ENCODE measurements at places on chromosomes 16 and 17.

DNA sequence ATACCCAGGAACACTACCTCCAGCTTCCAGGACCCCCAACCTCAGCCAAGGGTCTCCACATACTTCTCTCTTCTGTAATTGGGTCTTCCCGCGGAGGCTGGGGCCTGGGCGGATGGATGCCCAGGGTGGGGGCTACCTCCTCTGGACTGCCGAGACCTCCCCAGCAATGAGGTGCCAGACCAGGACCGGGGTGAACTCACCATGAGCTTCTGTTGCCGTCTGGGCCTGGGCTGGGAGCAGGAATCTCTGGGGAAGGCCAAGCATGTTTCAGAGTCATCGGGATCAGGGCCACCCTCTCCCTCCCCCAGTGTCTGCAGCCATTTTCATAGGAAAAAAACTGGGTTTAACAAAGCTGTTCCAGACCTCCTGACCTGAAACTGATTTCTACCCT lies 10.3 kb upstream of the BAHCC1 start:
- DNase-seq: no peak

GRCh38 chr16:86508028-86508946 lies 2.0 kb upstream of the FOXF1 start:
- no peak for DNase-seq

- DNase-seq: no peak
Observed at GRCh38 chr17:40266882-40267281, 20.8 kb upstream of the CDC6 start.

DNA sequence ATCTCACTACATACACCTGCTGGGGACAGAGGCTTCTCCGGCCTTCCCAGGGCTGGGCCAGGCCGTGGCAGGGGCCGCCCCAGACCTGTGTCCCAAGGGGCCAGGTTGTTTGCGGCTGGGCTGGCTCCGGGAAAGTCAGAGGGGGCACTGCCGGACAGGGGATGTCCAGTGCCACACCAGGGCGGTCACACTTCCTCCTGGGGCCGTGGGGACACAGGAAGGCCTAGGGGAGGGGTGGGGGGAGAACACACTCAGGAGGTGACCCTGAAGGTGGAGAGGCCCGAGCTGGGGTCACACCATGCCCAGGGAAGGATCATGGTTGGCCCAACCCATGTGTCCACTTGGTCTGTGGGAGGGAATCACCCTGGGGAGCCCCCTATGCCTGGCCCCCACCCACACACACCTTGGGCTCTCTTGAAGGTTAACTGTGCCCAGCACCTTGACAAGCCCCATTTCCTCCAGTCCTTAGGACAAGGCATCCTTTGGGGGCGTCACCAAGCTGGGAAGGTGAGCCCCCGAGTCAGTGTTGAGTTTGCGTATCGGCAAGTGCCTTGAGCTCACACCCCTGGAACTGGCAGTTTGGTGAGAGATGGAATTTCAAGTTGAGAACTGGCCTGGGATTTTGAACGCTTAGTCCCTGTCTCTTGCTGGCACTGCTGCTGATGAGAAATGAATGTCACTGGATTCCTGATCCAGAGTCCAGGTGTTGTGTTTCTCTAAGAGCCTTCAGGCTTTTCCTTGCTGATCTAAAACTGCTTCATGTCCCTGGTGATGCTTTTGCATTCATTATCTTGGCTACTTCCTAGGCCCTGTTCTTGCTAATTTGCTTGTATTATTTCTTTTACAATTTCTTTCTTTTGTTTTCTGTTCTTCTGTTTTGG lies 7.7 kb upstream of the ACTG1 start:
- no peak for DNase-seq

- no peak for DNase-seq
Observed at GRCh38 chr16:71762186-71762585, 37.7 kb upstream of the PHLPP2 start.

DNA sequence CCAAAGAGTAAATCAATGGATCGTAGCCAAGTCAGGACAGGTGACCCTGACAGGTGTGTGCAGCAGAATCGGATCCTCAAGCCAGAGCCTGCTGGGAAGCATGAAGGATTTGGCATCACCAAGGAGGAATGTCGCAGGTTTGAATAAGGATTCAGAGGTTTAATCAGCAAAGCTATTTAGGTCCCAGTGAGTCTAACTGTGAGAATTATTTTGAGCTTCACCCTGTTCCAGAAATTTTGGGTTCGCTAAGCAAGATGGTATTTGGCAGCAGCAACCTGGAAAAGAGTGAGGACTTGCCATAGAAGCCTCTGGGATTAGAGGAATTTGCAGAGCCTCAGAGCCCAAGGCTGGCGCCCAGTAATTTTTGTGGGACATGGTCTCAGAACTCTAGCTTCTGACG lies 173.0 kb downstream of the CCDC182 start:
- no peak for DNase-seq
